ENCODE measurements at places on chromosomes 3 and 15. TPM values are rescaled to one million over a fixed set of nuclear protein-coding genes. Genes with fewer than 3 reads are reported as not detected.

LYZL4 gene
- not detected for total RNA-seq

BOC gene
- total RNA-seq, result not detected

TNFSF10 gene
- 5.3 TPM for total RNA-seq

CPN2 gene
- 27.7 TPM for total RNA-seq

GASK1A gene
- not detected for total RNA-seq

RPL15 gene
- 1,297 TPM for total RNA-seq

DNA sequence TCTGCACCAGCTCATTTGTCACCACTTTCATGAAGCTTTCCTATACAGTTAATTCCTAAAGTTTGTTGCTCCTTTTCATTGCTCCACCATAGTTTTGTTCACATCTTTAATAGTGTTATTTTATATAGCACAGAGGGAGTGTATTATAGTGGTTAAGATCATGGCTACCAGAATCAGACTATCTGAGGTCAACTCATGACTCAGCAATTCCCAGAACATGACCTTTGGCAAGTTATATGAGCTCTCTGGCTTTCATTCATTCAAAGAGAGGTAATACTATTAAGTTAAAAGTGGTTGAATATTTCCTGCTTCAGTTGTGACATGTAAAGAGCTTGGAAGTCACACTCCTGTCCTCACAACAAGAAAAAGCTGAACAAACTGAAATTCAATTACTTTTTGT, 1073.5 kb downstream of the NAALADL2 start:
- H3K27ac ChIP-seq, result no peak overlapping the region
- H3K36me3 ChIP-seq, result no peaks in the 10 kb centered on the region
- no peaks in the 10 kb centered on the region for H3K27me3 ChIP-seq
- no peaks in the 10 kb centered on the region for H3K4me1 ChIP-seq

GRCh38 chr3:14439501-14440167, 37.2 kb downstream of the SLC6A6 start:
- H3K36me3 ChIP-seq, result peaks cover 10% of the 10 kb centered on the region
- H3K4me3 ChIP-seq, result no peak overlapping the region
- no peak for DNase-seq
- no peak overlapping the region for H3K27ac ChIP-seq

DNA sequence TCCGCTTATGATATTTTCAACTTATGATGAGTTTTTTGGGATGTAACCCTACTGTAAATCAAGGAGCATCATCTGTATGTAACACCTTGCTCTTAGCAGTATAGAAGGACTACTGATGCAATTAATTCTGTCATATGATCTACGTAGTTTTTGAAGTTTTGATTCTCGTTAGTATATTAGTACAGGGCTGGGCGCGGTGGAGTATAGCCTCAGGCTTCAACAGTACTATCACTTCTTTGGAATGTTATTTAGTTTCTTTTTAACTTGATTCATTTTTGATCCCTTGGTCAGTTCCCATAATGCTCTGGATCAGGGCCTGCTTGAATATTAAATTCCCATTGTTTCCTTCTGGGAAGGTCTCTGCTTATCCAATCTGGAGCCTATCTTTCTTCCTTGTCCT, 23.9 kb upstream of the AP4E1 start:
- no peaks in the 10 kb centered on the region for H3K27me3 ChIP-seq
- no peaks in the 10 kb centered on the region for H3K36me3 ChIP-seq
- no peak overlapping the region for H3K27ac ChIP-seq
- no peak for DNase-seq
- peaks cover 18% of the 10 kb centered on the region for H3K4me1 ChIP-seq
- H3K4me3 ChIP-seq, result 0 out of 2 replicates have a peak overlapping the region, but pooled peaks have one; percentile 59

DNA sequence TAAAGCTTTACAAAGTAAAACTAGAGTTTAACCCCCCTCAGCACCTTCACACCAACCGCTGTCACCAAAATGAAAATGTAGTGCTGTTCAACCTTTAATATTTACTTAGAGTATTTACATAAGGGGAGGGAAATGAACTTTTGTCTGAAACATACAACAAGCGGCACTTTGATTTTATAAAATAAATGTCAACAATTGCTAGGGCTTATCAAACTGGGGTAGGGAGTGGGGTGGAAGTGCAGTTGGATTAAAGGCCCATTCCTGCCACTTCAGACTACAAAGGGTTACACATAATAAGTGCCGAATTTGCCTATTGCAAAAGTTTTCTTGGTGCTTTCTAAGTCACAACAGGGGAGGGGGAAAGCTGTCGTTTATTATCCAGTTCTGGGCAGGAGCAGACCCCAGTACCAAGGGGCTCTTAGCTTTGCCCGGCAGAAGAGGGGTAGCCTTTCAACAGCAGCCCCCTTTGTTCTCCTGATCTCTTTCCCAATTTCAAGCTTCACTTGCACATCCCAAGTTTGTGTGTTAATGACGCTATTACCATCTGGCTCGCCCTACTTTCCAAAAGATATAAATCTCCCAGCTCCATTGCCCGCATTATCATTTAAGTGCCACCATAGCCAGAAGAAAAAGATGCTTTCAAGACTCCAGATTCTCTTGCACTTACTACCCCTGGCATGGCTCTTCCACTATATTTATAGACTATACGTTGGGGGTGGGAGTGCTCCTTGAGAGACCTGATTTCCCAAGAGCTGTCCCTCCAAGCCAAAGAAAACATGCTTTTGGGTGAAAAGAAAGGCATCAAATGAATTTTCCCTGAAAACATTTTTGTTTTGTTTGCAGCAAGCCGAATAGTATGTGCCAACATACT, 17.0 kb downstream of the SOX2 start:
- no peak overlapping the region for H3K4me3 ChIP-seq
- no peak overlapping the region for H3K27ac ChIP-seq
- H3K4me1 ChIP-seq, result peaks cover 13% of the 10 kb centered on the region

DNA sequence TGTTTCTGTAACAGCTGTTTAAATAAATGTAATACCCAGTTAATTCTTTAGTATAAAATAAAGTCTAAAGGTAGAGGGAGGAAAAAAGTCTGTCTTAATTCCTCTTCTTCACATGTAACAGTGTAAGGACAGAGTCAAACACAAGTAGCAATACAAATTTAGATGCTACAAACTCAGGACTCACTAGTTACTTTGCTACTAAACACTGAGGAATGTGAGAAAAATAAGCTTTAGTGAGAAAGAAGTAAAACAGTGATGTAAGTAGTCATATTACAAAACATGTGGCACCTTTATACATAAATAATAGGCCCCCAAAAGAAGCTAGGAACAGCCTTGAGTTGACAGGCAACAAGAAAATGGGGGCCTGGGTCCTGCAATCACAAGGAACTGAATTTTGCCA, 113.0 kb downstream of the TBC1D5 start:
- H3K4me1 ChIP-seq, result no peaks in the 10 kb centered on the region
- no peaks in the 10 kb centered on the region for H3K27me3 ChIP-seq
- no peak for DNase-seq
- no peaks in the 10 kb centered on the region for H3K36me3 ChIP-seq

GRCh38 chr3:149363053-149363452, 14.4 kb downstream of the TM4SF1 start:
- H3K27ac ChIP-seq, result no peak overlapping the region
- peaks cover 54% of the 10 kb centered on the region for H3K4me1 ChIP-seq
- no peak overlapping the region for H3K4me3 ChIP-seq
- H3K36me3 ChIP-seq, result no peaks in the 10 kb centered on the region
- DNase-seq, result no peak
- H3K27me3 ChIP-seq, result no peaks in the 10 kb centered on the region

DNA sequence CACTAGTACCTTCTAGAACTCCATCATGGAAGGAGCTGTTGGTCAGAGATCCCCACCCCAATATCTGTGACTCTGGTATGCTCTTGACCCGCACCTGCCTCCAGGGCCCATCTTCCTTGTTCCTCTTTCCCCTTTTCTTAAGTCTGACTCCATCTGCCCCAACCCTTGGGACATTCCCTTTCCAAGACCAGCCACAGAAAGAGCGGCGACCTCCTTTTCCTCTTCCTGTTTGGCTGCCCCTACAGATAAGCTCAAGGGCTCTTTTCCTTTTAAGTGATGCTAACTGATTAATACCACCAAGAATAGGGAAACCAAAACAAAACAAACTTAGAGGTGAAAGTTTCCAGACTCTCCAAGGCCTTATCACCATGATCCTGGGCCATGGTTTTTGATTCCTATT, 21.9 kb upstream of the ATP8B4 start:
- no peaks in the 10 kb centered on the region for H3K36me3 ChIP-seq
- H3K27me3 ChIP-seq, result no peaks in the 10 kb centered on the region

DNA sequence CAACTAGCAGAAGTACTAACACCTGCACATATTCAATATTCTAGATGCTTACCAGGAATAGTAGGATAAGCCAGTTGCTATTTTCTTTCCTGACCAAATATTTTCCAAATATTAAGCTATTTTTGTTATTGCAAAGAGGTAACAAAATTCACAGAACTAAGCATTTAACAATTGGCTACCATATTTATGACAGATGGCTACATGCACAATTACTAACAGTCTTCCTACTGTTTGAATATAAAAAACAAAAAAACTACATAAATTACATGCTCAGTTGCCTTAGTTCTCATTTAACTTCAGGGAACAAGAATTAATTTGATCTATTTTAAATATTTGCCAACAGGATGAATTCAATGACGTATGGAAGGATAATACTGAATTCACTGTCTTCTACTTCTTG, 36.2 kb downstream of the CFAP20DC start:
- H3K4me1 ChIP-seq, result no peaks in the 10 kb centered on the region
- H3K36me3 ChIP-seq, result no peaks in the 10 kb centered on the region
- no peak for DNase-seq
- no peaks in the 10 kb centered on the region for H3K27me3 ChIP-seq

GRCh38 chr3:184769382-184770170, 42.4 kb upstream of the VPS8 start:
- no peaks in the 10 kb centered on the region for H3K4me1 ChIP-seq
- H3K27ac ChIP-seq, result no peak overlapping the region
- H3K27me3 ChIP-seq, result peaks cover 38% of the 10 kb centered on the region
- no peak for DNase-seq

- no peak overlapping the region for H3K27ac ChIP-seq
- no peaks in the 10 kb centered on the region for H3K4me1 ChIP-seq
- H3K27me3 ChIP-seq, result no peaks in the 10 kb centered on the region
- H3K4me3 ChIP-seq, result no peak overlapping the region
Observed at GRCh38 chr15:33040496-33040895, 154.0 kb downstream of the FMN1 start.

GRCh38 chr3:135992072-135992471, 26.5 kb downstream of the PPP2R3A start:
- no peaks in the 10 kb centered on the region for H3K4me1 ChIP-seq
- H3K27me3 ChIP-seq, result no peaks in the 10 kb centered on the region
- no peaks in the 10 kb centered on the region for H3K36me3 ChIP-seq
- no peak for DNase-seq
- H3K4me3 ChIP-seq, result no peak overlapping the region

DNA sequence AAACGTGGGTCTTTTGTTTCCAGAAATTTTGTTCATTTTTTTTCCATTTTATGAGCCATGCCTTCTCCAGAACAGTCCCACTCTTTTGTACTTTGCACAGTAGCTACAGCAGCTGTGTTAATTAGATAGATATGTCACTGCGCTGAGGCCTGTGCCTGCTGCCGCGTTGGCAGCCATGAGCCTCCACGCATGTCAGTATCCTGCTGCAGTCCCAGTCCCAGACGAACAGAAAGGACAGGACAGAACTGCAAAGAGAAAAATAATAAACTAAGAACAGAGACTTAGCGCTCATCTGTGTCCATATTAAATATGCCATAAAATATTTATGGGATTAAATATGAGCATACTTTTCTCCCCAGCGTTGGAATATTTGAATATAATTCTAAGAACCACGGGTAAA, 442.4 kb upstream of the RARB start:
- H3K27me3 ChIP-seq, result no peaks in the 10 kb centered on the region
- H3K4me1 ChIP-seq, result no peaks in the 10 kb centered on the region
- DNase-seq, result no peak

DNA sequence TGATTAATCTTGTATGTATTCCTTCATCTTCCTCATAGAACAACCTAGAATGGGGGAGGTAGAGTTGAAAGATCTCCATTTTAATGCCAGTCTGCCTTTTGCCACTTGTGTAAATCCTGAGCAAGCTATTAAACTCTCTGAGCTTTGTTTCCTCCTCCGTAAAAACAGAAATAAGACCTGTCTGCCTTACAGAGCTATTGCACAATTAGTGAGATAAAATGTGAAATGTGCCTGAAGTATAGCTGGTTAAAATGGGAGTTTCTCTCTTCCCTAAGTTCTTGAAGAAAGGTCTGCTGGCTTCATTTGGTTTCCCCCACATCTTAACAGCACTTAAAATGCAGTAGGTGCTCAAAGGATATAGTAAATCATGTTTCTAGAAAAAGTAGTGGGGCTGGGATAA, 19.0 kb downstream of the ALDH1A2 start:
- H3K4me3 ChIP-seq, result no peak overlapping the region
- H3K4me1 ChIP-seq, result no peaks in the 10 kb centered on the region
- H3K27ac ChIP-seq, result no peak overlapping the region
- DNase-seq, result no peak

GRCh38 chr3:184531626-184532280, 29.8 kb upstream of the EPHB3 start:
- H3K27me3 ChIP-seq, result no peaks in the 10 kb centered on the region
- no peaks in the 10 kb centered on the region for H3K36me3 ChIP-seq
- H3K27ac ChIP-seq, result no peak overlapping the region
- no peak overlapping the region for H3K4me3 ChIP-seq
- no peaks in the 10 kb centered on the region for H3K4me1 ChIP-seq

GRCh38 chr3:40911264-40911663, 288.0 kb upstream of the CTNNB1 start:
- no peaks in the 10 kb centered on the region for H3K36me3 ChIP-seq
- DNase-seq, result no peak
- H3K4me3 ChIP-seq, result no peak overlapping the region
- no peaks in the 10 kb centered on the region for H3K27me3 ChIP-seq

DNA sequence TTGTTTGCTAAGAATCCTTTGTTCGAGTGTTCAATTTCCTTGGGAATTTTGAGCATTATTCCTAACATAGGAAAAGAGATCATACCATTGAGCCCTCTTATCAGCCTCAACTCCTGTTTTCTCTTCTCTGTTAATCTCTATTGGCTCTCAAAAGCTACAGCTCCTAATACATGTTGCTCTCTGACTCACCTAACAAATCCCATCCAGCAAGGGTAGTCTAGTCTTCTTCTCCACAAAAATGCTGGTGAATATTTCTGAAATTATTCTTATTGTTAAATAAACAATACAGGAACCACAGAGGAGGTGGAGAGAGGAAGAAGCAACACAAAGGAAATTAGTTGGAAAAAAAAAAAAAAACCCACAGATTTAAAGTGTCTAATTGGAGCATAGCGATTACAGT, 325.8 kb upstream of the NAALADL2 start:
- H3K4me3 ChIP-seq, result no peak overlapping the region
- H3K36me3 ChIP-seq, result no peaks in the 10 kb centered on the region
- H3K27me3 ChIP-seq, result no peaks in the 10 kb centered on the region
- H3K27ac ChIP-seq, result no peak overlapping the region
- H3K4me1 ChIP-seq, result no peaks in the 10 kb centered on the region
- DNase-seq, result no peak

DNA sequence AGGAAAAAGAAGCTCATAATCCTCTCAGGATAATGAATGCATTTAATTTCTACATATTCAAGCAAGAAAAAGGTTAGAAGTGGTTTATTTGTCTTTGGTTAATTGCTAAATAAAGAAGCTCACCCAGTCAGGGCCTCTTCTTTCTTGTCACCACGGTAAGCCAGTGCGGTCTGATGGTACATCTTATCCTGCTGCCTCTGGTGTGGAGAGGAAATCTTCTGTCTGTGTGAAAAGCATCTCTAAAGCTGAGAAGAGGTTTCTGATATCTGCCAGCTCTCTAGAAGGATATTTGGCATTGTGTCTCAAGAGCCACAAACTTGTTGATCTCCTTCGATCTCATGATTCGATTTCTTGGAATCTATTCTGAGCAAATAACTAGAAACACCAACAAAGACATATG, 144.9 kb downstream of the SV2B start:
- H3K27ac ChIP-seq, result no peak overlapping the region
- H3K4me1 ChIP-seq, result no peaks in the 10 kb centered on the region
- H3K36me3 ChIP-seq, result no peaks in the 10 kb centered on the region
- no peak overlapping the region for H3K4me3 ChIP-seq
- no peak for DNase-seq
- no peaks in the 10 kb centered on the region for H3K27me3 ChIP-seq
